ENCODE measurements at places on chromosomes 3 and 15.
A peak's percentile ranks its signal among the peaks of the same experiment; 100 is the strongest.

DNA sequence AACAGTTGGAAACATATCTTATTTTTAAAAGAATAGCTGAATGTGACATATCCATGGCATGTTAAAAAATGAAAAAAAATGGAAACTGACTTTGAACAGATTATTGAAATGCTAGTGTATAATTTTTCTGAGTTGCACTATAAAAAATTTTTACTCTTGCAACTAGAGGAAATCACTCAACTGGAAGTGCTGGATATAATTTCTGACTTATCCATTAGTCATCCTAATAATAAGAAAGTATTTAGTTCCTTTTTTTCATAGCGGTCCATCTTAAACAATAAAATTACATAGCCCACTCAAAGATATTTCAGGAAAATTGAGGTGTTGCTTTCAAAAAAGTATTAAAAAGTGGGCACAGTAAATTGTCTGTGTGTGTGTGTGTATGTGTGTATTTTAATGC lies 80.7 kb downstream of the MBNL1 start:
- DNase-seq = no peak

DNA sequence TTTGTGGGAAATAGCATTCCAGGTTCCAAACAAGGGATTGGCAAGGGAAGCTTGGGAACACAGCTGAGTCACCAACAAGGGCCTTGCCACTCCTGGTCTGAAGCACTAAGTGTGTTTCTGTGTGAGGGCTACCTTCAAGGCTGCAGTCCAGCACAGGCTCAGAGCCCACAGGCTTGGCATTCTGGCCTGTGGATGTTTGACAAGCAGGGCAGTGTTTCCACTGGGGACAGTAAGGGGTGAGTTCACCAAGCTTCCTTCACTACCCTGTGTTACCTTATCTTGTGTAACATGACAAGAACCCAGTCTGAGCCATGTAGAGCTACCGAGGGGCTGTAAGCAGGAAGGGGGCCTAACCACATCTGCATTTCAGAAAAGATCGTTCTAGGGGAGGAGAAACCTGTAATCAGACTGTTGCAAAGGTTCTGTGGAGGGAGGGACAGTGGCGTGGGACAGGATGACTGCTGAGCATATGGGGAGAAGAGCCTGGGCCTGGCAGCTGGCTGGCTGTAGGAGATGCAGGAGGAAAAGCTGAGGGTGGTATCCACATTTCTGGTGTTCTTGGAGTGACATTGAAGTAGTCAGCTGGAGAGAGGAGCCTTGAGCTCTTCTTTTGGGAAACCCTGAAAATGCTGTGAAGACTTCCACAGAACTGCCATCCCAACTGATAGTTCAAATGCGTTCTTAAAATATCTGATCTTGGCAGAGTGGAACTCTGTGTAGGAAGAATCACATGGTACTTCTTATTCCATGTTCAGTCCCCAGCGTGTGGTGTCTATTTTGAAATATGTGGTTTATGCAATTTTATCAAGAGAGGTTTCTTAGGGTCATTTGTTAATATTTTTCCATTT lies 61.3 kb downstream of the CTDSPL start:
- no peak for DNase-seq

GRCh38 chr15:62296756-62297507 lies 131.8 kb upstream of the C2CD4B start:
- DNase-seq = no peak

GRCh38 chr15:75237316-75237982 lies 20.7 kb upstream of the GOLGA6C start:
- DNase-seq = no peak

GRCh38 chr3:123096731-123097130 lies 29.9 kb downstream of the PDIA5 start:
- no peak for DNase-seq

DNA sequence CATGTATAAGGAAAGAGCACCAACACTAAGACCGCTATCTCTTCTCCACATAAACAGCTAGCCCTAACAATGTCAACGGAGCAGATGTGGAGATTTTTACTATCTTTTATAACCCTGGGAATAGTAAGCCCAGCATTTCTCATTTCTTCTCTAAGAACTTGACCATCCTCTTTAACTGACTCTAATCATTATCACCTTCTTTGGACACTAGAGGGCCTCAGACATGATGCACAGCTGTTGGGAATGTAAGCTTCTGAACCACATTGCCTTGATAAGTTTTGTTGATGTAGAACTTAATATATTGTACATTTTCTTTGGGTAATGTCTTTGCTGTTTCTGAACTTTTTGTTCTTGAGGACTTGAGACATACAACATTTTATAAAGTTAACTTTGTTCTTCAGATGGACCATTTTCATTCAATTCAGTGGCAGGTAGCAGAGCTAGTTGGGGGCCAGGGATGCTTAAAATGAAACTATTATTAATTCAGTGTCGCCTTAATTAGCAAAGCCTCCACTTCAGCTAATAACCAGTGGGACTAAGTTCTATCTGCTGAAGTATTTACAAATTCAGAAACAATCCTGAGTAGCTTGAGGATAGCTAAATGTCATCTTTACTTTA lies 9.6 kb upstream of the TAGLN3 start:
- no peak for DNase-seq

DNA sequence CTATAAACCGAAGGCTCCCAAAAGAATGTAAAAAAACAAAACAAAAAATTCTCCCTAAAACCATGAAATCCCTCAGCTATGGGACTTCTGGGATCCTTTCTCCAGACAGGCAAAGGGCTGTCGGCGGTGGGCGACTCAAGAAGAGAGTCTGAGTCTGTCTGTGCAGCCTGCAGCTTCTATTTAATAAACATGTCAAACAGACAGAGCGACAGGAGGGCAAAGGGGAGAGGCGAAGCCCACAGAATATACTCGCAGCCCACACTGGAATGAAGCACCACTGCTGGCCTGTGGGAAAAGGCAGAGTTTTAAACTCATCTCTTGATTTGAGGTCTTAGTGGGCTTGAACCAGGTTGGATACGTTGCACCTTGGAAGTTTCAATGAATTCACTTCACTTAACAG lies 40.2 kb downstream of the ISL2 start:
- no peak for DNase-seq

GRCh38 chr3:136650461-136650860 lies 101.7 kb downstream of the STAG1 start:
- DNase-seq = no peak

- DNase-seq = peak; percentile 6
These were observed 5.2 kb downstream of the LINS1 start for GRCh38 chr15:100596792-100597191.

GRCh38 chr3:15291589-15292541 lies 40.5 kb downstream of the SH3BP5 start:
- DNase-seq = peak; percentile 52

- DNase-seq = no peak
These were observed 36.8 kb upstream of the KIF23 start for GRCh38 chr15:69377216-69377970.

DNA sequence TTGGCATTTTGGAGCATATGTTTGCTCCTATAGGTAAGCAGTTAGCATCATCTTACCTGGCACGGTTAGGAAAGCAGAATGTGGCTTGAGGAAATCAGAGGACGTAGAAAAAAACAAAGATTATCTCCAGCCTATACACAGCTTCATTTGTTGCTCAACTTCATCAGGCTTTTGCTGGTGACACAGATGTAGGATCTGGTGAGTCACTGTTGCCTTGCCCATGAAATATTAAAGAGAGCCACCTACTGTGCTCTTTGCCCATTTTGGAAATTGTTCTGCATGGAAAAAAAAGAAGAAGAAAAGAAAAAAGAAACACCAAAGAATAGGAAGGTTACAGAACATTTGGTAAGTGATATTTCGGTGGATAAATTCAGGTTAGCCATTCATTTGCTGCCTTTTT lies 3.8 kb downstream of the IL1RAP start:
- no peak for DNase-seq

- no peak for DNase-seq
These were observed 18.1 kb downstream of the METTL6 start for GRCh38 chr3:15409239-15409638.

GRCh38 chr3:72661115-72661457 lies 187.2 kb downstream of the SHQ1 start:
- DNase-seq = no peak

DNA sequence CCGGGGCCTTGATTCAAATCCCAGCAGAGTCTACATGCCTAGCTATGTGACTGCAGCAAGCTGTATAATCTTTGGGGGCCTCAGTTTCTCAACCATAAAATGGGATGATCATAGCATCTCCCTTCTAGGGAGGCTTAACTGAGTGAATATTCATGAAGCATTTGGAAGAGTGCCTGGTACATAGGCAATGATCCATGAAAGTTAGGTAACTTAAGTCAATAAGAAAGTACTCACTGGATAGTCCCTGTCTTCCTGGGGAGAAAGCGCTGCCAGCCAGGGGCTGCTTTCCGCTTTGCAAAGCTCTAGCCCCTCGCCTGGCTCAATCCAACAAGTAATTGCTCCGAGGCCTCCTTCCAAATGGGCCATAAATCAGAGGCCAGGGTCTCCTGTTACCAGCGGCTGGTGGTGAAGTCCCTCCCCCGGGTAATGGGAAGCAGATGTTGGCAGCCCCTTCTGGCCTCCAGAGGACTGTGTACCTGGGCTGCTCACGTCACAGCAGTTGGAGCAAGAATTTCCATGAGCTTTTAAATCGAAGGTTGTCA lies 521.9 kb upstream of the PROK2 start:
- DNase-seq = no peak

GRCh38 chr15:39792025-39792843 lies 9.6 kb upstream of the FSIP1 start:
- no peak for DNase-seq

DNA sequence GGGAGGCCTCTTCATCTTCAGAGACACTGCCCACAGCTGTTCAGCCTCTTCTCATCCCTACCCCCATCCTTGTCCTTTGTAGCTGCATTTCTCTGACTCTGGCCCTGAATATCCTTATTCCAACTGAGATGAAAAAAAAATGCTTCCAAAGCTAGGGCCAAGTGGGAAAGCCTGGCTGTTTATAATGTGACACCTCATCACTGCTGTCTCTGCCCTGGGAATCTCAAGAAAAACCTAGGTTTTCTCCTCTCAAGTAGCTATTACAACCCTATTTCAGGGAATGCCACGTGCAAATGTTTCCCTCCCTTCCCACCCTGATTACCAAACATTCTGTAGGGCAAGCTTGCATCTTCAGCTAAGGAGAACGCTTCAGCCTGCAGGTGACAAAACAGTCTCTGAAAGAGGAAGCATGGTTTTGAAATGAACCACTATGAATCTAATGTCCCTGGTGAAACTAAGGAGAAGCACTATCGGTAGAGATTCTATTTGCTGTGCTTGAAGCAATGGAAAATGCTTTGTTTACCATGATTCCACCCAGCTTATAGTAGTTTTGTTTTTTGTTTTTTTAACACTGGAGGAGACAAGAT lies 65.4 kb downstream of the USF3 start:
- DNase-seq = no peak

- no peak for DNase-seq
These were observed 3.7 kb downstream of the GRAMD2A start for GRCh38 chr15:72193836-72194396.

DNA sequence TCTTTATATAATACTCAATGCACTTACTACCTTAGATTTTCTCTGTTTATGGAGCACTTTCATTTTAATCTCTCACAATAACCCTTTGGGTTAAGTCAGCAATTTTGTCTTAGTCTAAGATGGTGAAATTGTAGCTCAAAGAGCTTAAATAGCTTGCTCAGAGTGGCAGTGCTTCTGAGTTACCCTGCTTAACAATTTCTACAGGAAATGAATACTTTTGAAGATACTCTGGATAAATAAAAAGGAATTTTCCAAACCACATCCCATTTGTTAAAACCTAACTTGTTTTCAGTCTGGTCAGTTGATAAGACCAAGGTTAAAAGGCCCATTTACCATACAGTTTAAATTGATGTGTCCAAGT lies 37.2 kb downstream of the HMG20A start:
- DNase-seq = no peak

DNA sequence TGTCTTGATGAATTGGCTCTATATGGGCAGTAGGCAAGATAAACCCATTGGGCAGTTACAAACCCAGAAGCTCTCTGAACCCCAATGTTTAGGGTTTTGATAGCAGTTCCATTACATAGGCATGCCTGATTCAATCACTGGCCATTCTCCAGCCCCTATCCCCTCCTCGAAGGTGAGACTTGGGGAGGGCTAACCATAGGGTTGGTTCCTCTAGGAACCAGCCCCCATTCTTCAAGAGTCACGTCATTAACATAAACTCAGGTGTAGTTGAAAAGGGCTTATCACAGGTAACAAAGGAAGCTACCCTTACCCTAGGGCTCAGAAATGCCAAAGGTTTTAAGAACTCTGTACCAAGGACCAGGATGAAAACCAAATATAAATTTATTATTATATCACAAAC lies 353.1 kb downstream of the ERC2 start:
- DNase-seq = no peak

DNA sequence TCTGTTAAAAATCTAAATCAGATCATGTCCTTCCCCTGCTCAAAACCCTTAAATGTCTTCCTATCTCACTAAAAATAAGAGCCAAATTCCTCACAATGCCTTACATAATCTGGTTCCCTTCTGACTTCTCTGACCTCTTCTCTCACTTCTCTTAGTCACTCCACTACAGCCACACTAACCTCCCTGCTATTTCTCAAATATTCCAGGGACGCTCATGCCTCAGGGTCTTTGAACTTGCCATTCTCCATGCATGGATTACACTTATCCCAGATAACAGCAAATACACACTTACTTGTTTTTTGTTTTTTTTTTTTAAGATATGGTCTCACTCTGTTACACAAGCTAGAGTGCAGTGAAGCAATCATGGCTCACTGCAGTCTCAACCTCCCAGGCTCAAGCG lies 8.5 kb downstream of the TP53BP1 start:
- DNase-seq = no peak

DNA sequence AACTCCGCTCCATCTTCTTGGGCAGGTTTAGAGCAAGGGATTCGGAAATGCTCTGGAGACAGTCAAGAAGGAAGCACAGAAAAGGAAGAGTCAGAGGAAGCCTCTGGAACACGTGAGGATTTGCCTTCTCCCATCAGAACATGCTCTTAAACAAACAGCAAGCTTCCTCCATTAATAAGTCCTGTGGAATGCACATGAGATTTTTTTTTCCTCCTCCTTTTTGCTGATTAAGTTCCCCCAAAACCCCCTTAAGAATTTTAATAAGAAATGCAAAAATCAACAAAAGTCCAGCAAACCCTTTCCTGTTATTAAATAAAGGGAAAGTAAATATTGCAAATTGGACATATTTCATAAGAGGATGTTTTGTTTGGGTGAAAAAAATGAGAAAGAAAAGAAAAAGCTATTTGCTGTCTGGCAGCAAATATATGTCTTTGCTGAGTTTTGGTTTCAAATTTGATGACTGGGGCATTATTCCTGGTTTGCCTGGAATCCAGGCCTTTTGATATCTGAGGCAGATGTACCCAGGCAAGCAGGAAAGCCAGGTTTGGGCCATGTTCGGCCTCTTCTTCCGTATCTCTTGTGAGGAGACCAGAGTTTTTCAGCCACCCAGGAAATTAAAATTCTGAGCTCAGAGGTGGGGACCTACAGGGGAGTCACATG lies 7.9 kb upstream of the TSEN2 start:
- no peak for DNase-seq

- DNase-seq = no peak
These were observed 30.8 kb downstream of the LARP6 start for GRCh38 chr15:70823196-70823595.

GRCh38 chr15:84685304-84685703 lies 27.3 kb upstream of the NMB start:
- no peak for DNase-seq

All from GM12892 (cell line).